ENCODE measurements at places on chromosomes 13 and 19. TPM values are rescaled to one million over a fixed set of nuclear protein-coding genes. Genes with fewer than 3 reads are reported as not detected.

Gene CCDC159
- 8.2 TPM for total RNA-seq

Gene FAM216B
- total RNA-seq: not detected

Gene PTGIR
- total RNA-seq: 0.48 TPM

Gene CYP4F3
- not detected for total RNA-seq

Gene TNPO2
- 27.1 TPM for total RNA-seq

Gene UPF1
- 81.1 TPM for total RNA-seq

Gene POU2F2
- total RNA-seq: 1.4 TPM

Gene NLRP8
- not detected for total RNA-seq

Gene ARRDC5
- not detected for total RNA-seq

Measured in kidney epithelial cell (primary cell).